Stimulated activated CD8-positive, alpha-beta memory T cell treated with anti-CD3 and anti-CD28 coated beads, Interleukin-7, amount 100 ng/mL, for 1 hour (primary cell): ENCODE measurements at places on chromosomes 4 and X.

- no peak for DNase-seq
Measured at GRCh38 chrX:68865300-68865699, 36.5 kb downstream of the EFNB1 start.

DNA sequence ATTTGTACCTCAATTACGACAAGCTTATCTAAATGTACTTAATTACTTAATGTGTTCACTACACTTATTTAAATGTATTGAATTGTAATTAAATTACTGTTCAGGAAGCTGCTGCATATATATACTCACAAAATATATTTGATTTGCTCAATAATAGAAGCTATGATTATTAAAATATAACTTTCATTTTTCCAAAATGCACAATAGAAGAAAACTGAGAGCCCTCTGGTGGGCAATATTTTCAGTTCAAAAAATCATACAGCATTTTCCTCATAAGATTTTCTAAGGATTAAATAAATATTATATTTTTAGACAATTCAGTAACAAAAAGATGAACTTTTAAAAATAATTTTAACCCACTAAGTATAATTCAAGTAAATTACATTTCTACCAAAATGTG lies 217.3 kb downstream of the DKK2 start:
- DNase-seq = no peak

GRCh38 chr4:102554992-102555391 lies 53.8 kb downstream of the NFKB1 start:
- DNase-seq = no peak

DNA sequence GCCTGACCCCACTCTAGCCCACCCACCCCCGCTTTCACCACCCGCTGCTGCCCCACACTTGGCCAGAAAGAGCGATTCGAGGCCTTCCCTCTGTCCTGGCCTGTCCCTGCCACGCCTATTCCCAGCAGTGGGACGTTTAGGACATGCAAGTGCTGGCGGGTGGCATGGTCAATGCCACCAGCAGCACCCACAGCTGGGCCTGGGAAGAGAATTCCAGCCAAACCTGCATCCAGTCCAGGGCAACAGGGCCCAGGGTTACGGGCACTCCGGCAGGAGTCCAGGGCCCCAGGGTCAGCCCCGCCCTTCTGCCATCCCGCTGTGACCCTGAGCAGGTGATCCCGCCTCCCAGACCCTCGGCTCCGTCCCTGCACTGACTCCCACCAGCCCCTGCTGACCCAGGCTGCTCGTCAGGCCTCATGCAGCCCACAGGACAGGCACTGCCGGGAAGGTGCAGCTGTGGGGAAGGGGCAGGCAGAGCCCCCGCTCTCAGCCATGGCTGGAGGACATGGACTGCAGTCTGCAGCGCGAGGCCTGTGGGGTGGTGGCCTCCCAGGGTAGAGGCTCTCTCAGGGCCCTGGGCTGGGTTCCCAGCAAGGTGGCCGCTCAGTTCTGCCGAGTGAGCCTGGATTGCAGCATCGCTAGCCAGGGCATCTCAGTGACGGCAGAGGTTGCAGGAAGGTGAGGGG lies 6.8 kb upstream of the HTRA3 start:
- DNase-seq = no peak

DNA sequence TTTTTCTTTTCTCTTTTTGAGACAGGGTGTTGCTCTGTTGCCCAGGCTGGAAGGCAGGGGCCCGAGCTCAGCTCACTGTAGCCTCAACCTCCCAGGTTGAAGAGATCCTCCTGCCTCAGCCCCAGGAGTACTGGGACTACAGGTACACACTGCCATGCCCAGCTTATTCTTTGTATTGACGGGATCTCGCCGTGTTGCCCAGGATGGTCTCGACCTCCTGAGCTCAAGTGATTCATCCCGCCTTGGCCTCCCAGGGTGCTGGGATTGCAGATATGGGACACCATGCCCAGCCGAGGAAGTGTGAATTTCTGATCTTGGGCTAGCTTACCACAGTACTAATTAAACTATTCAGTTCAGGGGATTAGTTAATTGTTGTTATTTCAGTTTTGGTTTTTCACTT lies 28.6 kb upstream of the FAM193A start:
- DNase-seq = no peak

- no peak for DNase-seq
Measured at GRCh38 chrX:69900491-69900890, 149.2 kb downstream of the AWAT2 start.

DNA sequence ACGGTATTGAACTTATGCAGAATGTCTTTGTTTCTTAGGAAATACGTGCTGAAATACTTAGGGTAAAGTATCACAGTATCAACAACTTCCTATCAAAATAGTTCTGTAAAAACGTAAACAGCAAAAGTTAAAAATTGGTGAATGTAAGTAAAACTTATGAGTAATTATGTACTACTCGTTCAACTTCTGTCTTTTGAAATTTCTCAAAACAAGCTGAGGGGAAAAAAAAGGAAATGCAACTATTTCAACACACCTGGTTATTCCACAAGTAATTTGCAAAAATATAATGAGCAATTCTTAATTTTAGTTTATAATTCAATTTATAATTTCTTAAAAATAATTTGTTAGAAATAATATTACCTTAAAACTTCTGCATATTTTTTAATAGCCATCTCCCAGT lies 8.3 kb downstream of the PPID start:
- no peak for DNase-seq
